ENCODE measurements at places on chromosomes 7 and 10.

DNA sequence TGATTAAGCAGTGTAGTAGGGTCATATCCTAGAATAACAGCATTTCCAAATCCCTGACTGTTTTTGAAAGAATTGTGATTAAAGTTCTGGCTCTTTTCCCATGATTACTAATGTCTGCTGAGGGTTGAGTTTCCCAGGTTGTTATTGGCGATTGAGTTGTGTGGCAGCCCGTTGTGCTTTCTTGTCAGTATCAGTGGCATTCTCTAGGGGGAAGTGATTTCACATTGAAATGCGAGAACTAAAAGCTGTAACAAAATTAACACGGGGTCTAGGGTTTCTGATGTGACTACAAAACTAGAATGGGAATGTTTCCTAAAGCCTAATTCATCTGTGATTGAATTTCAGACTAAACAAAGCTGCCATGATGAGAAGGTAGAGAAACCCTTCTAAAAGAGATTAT lies 349.4 kb downstream of the EXOC4 start:
- peaks cover 6% of the 10 kb centered on the region for H3K4me1 ChIP-seq
- no peak overlapping the region for H3K4me3 ChIP-seq
- no peaks in the 10 kb centered on the region for H3K27me3 ChIP-seq
- no peaks in the 10 kb centered on the region for H3K36me3 ChIP-seq
- no peak for DNase-seq

DNA sequence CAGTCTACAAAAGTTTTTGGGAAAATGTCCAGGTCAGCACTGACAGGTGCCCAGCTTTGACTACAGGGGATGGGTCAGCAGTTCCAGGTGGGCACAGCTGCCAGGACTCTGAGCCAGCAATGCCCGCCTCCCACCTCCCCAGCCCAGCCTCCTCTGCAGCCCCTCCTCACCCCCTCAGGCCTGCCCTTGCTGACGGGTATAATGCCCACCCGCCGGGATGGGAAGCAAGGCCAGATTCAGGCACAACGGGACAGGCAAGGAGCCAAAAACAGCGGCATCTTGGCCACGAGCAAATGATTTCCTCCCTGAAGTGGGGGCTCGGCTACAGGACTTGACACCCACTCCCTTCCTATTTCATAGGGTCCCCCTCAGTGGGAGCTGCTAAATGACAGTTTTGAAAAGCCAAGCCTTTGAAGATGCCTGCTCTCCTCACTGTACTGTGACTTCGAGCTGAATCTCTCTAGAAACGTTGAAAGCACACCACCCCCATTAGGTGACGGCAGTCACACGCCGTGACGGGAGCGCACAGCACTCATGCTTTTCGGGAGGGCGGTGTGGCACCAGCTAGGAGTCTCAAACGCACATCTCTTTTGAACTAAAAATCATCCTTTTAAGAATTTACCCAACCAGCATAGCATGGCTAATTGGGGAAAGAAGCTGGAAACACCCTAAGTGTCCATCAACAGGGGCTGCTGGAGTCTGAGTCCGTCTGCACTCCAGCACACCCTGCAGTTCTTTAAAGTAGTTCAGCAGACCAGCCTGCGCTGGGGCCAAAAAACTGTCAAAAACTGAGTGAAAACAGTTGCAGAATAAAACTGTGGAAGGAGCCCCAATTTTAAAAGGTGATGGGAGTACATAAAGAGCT lies 29.6 kb downstream of the MAD1L1 start:
- no peaks in the 10 kb centered on the region for H3K27me3 ChIP-seq
- H3K36me3 ChIP-seq, result peaks cover 15% of the 10 kb centered on the region
- no peak overlapping the region for H3K4me3 ChIP-seq
- no peak for DNase-seq
- H3K27ac ChIP-seq, result no peak overlapping the region

- H3K4me3 ChIP-seq, result no peak overlapping the region
- no peaks in the 10 kb centered on the region for H3K4me1 ChIP-seq
- H3K27me3 ChIP-seq, result no peaks in the 10 kb centered on the region
These were observed 173.1 kb downstream of the PARD3 start for GRCh38 chr10:34641913-34642558.

GRCh38 chr10:74022926-74023629 lies 25.2 kb downstream of the VCL start:
- no peaks in the 10 kb centered on the region for H3K27me3 ChIP-seq
- H3K27ac ChIP-seq, result no peak overlapping the region
- H3K4me1 ChIP-seq, result peaks cover 5% of the 10 kb centered on the region
- peaks cover 2% of the 10 kb centered on the region for H3K36me3 ChIP-seq
- no peak for DNase-seq

DNA sequence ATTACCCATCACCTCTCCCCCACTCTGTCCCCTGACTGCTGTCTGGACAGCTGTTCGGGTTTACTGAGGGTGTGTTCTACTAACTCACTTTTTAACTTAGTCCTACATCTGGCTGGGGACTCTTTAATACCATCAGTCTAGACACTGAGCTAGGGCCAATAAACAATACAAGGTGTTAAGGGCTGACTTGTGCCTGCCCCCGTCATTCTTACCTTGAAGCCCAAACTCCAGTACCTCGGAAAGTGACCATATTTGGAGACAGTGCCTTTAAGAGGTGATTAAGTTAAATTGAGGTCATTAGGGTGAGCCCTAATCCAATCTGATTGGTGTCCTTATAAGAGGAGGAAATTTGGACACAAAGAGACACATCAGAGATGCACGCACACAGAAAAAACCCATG lies 35.7 kb downstream of the STEAP1B start:
- no peaks in the 10 kb centered on the region for H3K36me3 ChIP-seq
- H3K4me1 ChIP-seq, result no peaks in the 10 kb centered on the region
- no peak overlapping the region for H3K4me3 ChIP-seq
- no peak overlapping the region for H3K27ac ChIP-seq
- DNase-seq, result no peak

DNA sequence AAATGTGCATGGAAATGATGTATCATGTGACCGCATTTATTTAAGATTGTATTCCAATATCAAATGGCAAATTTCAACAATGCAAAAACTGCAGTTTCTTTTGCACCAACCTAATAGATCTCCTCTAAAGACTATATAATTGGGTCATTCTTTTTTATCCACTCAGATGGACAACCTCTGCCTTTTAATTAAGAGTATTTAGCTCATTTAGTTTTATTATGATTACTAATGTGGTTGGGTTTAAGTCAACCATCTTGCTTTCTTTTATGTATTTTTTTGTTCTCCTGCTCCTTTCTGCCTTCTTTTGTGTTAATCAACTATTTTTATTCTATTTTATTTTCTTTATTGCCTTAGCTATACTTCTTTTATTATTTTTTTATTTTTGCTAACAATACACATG lies 468.5 kb upstream of the MKI67 start:
- no peak overlapping the region for H3K27ac ChIP-seq
- H3K27me3 ChIP-seq, result no peaks in the 10 kb centered on the region
- DNase-seq, result no peak
- no peaks in the 10 kb centered on the region for H3K4me1 ChIP-seq
- no peaks in the 10 kb centered on the region for H3K36me3 ChIP-seq
- H3K4me3 ChIP-seq, result no peak overlapping the region

GRCh38 chr7:155868955-155869783 lies 56.9 kb upstream of the SHH start:
- no peaks in the 10 kb centered on the region for H3K36me3 ChIP-seq
- no peak overlapping the region for H3K4me3 ChIP-seq
- H3K27ac ChIP-seq, result no peak overlapping the region
- H3K4me1 ChIP-seq, result no peaks in the 10 kb centered on the region
- no peak for DNase-seq

- no peak overlapping the region for H3K27ac ChIP-seq
- H3K27me3 ChIP-seq, result no peaks in the 10 kb centered on the region
- H3K4me3 ChIP-seq, result no peak overlapping the region
- DNase-seq, result no peak
- no peaks in the 10 kb centered on the region for H3K4me1 ChIP-seq
These were observed 112.3 kb downstream of the JCAD start for GRCh38 chr10:29946953-29947700.

- no peaks in the 10 kb centered on the region for H3K27me3 ChIP-seq
- no peak overlapping the region for H3K27ac ChIP-seq
- H3K4me1 ChIP-seq, result peaks cover 15% of the 10 kb centered on the region
These were observed 9.6 kb upstream of the PTTG1IP2 start for GRCh38 chr7:90459888-90460287.

- no peaks in the 10 kb centered on the region for H3K27me3 ChIP-seq
- H3K27ac ChIP-seq, result no peak overlapping the region
- no peaks in the 10 kb centered on the region for H3K4me1 ChIP-seq
- DNase-seq, result no peak
These were observed 13.4 kb downstream of the DPCD start for GRCh38 chr10:101601541-101601940.

DNA sequence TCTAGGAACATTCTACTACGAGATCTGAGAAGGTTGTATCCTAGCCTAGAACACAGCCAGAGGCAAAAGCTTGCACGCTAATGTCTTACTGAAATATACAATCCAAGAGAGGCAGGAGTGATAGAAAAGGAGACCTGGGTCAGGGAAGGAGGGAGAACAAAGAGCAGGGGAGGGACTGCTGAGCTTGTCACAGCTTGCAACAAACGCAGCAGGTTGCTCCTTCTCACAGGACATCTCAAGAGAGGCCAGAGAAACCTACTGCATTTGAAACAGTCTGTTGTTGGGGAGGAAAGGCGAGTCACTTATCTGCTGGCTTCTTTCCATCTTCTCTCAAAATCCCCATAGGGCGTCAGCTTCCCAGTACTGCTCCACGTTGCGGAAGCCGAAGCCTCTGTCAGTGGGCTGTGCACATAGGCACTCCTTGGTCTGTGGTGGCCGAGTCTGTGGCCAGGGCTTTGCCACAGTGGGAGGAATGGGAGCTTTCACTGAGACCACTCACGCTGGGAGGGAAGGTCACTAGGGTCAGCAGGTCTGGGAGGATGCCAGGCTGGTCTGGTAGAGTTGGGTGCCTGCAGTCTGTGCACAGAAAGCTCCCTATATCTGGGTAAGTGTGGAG lies 25.8 kb upstream of the GPNMB start:
- H3K27me3 ChIP-seq, result peaks cover 22% of the 10 kb centered on the region
- H3K36me3 ChIP-seq, result no peaks in the 10 kb centered on the region
- H3K27ac ChIP-seq, result no peak overlapping the region
- DNase-seq, result no peak

DNA sequence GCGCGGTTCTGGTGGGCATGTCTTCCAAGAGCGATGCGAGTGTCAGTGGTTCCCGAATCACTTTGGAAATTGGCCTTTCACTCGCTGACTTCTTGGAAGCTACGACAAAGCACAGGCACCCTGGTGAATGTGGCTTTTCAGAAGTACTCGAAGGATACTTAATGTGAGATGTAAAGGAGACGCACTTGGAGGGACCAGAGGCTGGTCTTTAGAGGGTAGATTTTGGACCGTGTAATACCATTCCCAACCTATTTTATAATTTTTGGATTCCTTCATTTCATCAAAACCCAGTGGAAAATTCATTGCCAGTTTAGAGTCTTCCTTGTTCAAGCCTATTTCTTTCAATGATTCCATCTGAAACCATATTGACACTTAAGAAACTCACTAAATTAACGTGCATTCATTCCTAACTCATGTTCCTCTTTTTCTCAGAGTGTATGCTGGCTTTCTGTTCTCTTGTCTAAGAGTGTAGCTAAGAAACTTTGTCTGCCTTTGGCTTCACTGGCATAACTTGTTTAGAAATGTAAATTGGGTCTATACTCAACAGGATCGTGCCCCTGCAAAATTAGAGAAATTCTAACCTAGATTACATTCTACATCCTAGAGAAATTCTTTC lies 645 bp upstream of the COPG2 start:
- peaks cover 8% of the 10 kb centered on the region for H3K27me3 ChIP-seq
- DNase-seq, result no peak
- H3K4me1 ChIP-seq, result peaks cover 18% of the 10 kb centered on the region
- H3K36me3 ChIP-seq, result peaks cover 3% of the 10 kb centered on the region
- peak overlapping the region; percentile 82 for H3K4me3 ChIP-seq

GRCh38 chr10:93570383-93570782 lies 3.9 kb downstream of the FFAR4 start:
- no peak overlapping the region for H3K4me3 ChIP-seq
- peaks cover 66% of the 10 kb centered on the region for H3K27me3 ChIP-seq
- DNase-seq, result no peak

GRCh38 chr10:72353965-72354355 lies 759 bp downstream of the DNAJB12 start:
- peak overlapping the region; percentile 96 for H3K4me3 ChIP-seq
- peaks cover 22% of the 10 kb centered on the region for H3K36me3 ChIP-seq
- H3K4me1 ChIP-seq, result peaks cover 32% of the 10 kb centered on the region
- DNase-seq, result no peak
- peak overlapping the region; percentile 97 for H3K27ac ChIP-seq

DNA sequence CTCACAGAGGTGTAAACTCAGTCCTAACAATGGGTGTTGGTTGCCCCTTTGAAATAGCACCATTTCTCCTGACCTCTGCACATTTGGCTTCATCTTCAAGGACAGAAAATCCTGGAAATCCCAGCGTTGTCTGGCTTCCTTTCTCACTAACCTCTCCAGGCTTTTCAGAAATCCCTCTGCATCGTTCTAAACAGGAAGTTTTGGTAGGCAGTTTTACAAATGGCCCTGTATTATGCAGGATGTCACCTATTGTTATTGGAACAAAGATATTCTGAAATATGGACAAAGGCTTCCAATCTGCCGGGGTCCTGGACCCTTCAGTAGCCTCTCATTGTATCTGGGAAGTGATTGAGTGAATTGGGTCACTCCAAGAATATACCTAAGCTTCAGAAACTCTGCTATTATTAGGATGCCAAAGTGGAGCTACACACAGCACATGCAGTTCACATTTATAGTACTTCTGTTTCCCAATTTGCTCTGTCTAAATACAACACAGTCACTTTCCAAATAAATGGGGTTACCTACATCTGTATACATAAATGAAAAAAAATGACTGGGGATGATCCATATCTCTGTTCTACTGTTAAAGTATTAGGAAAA lies 134.8 kb upstream of the KLF6 start:
- H3K27ac ChIP-seq, result no peak overlapping the region
- H3K4me3 ChIP-seq, result no peak overlapping the region
- H3K4me1 ChIP-seq, result peaks cover 18% of the 10 kb centered on the region
- DNase-seq, result no peak
- peaks cover 8% of the 10 kb centered on the region for H3K36me3 ChIP-seq

GRCh38 chr7:157694376-157694665 lies 357.5 kb downstream of the DNAJB6 start:
- H3K4me3 ChIP-seq, result no peak overlapping the region
- no peaks in the 10 kb centered on the region for H3K36me3 ChIP-seq
- peaks cover 40% of the 10 kb centered on the region for H3K27me3 ChIP-seq
- DNase-seq, result no peak

- peaks cover 5% of the 10 kb centered on the region for H3K4me1 ChIP-seq
- DNase-seq, result no peak
- peaks cover 48% of the 10 kb centered on the region for H3K36me3 ChIP-seq
- no peaks in the 10 kb centered on the region for H3K27me3 ChIP-seq
- H3K4me3 ChIP-seq, result no peak overlapping the region
These were observed 8.2 kb downstream of the AP4M1 start for GRCh38 chr7:100109521-100110163.

- H3K36me3 ChIP-seq, result no peaks in the 10 kb centered on the region
- DNase-seq, result no peak
- no peak overlapping the region for H3K27ac ChIP-seq
- H3K4me3 ChIP-seq, result no peak overlapping the region
These were observed 34.2 kb downstream of the CTBP2 start for GRCh38 chr10:125125951-125126735.

DNA sequence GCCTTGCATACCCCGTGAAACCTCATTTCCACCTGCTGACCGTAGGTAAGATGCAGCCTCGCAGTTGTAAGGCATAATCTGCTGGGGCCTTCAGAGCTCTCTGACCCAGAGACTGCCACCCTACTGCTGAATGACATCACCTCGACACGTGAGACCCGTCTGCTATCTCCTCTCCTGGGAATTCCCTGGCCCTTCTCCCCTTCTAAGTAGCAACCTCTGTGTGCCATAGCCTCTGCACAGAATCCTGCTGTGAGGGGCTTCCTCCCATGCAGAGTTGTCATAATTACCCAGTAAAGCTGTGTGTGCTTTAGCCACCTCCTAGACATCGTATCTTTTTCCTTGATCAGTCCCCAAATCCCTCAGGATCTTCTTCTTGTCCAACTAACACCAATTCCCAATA lies 106.7 kb downstream of the CACNB2 start:
- H3K4me1 ChIP-seq, result no peaks in the 10 kb centered on the region
- no peaks in the 10 kb centered on the region for H3K36me3 ChIP-seq
- H3K27ac ChIP-seq, result no peak overlapping the region
- H3K4me3 ChIP-seq, result no peak overlapping the region

Measured in activated CD8-positive, alpha-beta T cell treated with anti-CD3 and anti-CD28 coated beads, Interleukin-2, amount 10 ng/mL, durations not matched to agents 7 days and 5 days (primary cell).